ENCODE measurements at places on chromosomes 16 and 17.

GRCh38 chr16:85014311-85014710 is 3.0 kb upstream of the ZDHHC7 start:
- no peaks in the 10 kb centered on the region for H3K4me1 ChIP-seq
- H3K4me3 ChIP-seq = no peak overlapping the region
- H3K36me3 ChIP-seq = no peaks in the 10 kb centered on the region
- no peak overlapping the region for H3K27ac ChIP-seq
- no peaks in the 10 kb centered on the region for H3K27me3 ChIP-seq
- no peak for DNase-seq

DNA sequence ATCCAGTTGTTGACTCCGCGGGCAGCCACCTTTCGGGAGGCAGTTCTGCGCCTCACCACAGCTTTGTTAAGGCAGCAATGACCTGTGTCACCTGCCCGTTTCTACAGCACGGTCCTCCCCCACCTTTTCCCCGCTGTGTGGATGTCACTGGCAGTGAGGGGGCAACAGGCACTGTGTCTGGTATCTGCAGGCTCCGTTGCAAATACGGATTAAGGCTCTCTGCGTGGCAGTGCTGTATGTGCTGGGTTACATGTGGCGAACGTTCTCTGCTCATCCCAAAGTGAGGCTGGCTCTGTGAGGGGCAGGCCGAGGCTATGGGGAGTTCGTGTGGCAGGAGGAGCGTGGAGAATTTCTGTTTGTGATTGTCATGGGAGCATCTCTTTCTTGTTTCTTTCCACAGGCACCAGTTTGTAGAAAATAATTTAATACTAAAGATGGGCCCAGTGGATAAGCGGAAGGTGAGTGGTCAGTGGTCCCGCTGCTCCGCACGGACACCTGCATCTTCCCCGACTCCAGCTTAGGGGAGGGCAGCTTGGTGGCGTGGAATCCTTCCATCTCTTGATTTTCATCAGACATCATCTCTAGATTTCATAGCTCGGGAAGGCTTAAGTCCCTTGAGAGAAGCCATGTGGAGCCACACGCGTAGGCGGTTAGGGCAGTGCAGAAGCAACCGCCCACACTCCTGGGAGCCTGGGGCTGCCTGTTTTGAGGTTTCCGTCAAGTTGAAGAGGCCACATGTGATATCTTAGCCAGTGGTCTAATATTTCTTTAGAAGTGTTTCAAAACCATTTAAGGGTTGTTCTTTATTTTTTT is 57.8 kb downstream of the PDPK1 start:
- H3K4me1 ChIP-seq = no peaks in the 10 kb centered on the region
- H3K27me3 ChIP-seq = no peaks in the 10 kb centered on the region
- H3K27ac ChIP-seq = no peak overlapping the region
- H3K36me3 ChIP-seq = no peaks in the 10 kb centered on the region
- DNase-seq = peak; percentile 27
- H3K4me3 ChIP-seq = no peak overlapping the region

DNA sequence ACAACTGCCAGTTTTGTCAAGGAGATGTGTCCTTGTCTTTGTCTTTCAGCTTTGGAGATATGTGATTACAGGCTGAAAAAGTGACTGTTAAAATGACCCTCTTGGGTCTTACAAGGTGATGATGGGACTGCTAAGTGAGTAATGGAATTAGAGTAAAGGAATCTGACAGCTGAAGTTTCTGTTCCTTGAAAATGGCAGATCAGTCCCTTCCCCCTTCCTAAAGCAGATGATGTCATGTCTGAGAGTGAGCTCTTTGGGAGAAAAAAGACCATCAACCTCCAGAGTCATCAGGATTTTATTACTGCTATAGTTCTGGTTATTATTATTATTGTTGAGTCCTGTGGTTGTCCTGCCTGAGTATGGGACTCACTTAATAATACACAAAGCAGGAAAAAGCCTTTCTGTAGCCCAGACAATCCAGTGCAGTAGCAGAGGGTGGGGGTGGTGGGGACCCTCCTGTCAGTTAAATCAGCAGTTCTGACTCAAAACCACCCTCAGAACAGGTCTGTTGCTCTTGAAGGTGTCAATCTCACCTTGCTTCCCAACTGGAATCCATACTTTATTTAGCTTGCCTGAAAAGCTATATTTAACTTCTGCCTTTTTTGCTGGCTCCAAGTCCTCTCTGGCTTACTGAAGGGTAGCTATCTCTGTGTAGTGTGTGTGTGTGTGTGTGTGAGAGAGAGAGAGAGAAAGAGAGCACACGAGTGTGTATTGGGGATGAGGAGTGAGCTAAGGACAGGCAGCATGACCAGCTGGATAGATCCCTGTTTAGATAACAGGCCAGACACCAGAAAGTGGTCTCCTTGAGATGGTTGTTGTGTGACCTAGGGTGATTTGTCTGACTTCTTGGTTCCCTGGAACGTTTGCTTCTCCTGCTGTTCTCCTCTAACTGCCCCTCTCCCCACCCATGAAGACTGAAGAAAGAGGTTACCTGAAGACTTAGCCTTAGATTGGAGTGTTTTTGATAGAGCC is 4.9 kb downstream of the HROB start:
- H3K4me1 ChIP-seq = no peaks in the 10 kb centered on the region
- no peak for DNase-seq
- H3K27me3 ChIP-seq = no peaks in the 10 kb centered on the region
- no peak overlapping the region for H3K4me3 ChIP-seq
- H3K27ac ChIP-seq = no peak overlapping the region

GRCh38 chr16:28898266-28898665 is 20.0 kb downstream of the ATP2A1 start:
- no peaks in the 10 kb centered on the region for H3K27me3 ChIP-seq
- no peak for DNase-seq
- H3K36me3 ChIP-seq = no peaks in the 10 kb centered on the region
- no peaks in the 10 kb centered on the region for H3K4me1 ChIP-seq
- H3K4me3 ChIP-seq = no peak overlapping the region

DNA sequence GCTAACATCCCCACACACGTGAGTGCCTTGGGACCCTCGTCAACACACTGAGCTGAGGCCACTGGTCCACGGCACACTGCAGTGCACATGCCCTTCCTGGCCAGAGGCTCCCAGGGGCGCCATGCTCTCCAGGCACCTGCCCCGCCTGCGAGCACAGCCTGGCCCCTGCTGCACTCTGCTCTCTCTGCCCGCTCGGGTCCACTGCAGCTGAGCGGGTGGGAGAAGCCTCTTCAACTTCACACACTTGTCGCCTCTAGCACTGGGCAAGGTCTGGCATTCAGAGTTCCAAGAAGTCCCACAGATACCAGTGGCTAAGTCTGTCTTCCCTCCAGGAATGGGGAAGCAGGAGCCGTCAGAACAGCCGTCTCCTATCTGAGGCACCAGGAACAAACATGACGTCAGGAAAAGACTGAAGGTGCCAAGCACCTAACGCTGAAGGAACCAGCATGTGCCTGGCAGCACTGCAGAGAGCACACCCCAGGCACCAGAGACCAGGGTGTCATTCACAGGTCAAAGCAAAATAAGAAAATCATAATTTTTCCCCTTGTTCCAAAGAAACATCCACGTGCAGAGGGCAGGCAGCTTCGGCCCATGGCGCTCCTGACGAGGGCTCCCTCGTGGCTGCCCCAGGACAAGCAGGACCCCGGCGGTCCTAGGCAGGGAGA is 82.9 kb downstream of the ZNF778 start:
- no peak for DNase-seq
- H3K36me3 ChIP-seq = no peaks in the 10 kb centered on the region
- no peaks in the 10 kb centered on the region for H3K27me3 ChIP-seq
- H3K27ac ChIP-seq = peak overlapping the region; percentile 74

Data from aorta (tissue), 5 donors.